ENCODE measurements at places on chromosomes 6 and 20.

- DNase-seq = no peak
Measured at GRCh38 chr6:156658966-156659821, 118.0 kb upstream of the ARID1B start.

GRCh38 chr20:4949833-4950178 is 51.5 kb downstream of the SLC23A2 start:
- no peak for DNase-seq

DNA sequence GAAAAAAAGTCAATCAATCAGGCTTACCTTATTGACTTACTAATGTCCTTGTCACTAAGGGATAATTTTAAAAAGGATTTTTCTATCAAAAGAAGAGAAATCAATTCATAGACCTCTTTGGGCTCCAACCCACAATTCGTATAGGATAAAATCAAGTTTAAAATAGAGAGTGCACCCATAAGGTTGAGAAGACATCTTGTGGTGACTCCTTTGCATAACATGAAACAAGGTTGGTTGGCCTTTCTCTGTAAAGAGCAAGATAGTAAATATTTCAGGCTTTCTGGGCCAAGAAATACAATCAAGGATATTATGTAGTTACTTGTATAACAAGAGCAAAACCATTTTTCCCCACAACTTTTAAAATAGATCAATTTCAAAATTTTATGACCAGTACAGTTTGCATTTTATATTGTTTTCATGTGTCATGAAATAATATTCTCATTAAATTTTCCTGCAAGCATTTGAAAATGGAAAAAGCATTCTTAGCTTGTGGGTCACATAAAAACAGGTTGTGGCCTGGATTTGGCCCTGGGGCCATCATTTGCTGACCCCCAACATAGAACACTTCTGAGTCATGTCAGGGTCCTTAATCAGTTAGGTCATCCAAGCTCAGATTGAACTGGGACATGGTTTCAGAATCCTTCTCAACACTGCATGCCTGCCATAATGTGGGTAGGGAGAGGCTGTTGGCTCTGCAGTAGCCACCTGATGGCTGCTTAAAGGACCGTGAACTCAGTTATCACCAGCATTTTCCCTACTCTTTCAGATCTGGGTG is 76.7 kb downstream of the MYB start:
- DNase-seq = no peak

- DNase-seq = no peak
Measured at GRCh38 chr6:46756469-46757213, 9.9 kb downstream of the ANKRD66 start.

DNA sequence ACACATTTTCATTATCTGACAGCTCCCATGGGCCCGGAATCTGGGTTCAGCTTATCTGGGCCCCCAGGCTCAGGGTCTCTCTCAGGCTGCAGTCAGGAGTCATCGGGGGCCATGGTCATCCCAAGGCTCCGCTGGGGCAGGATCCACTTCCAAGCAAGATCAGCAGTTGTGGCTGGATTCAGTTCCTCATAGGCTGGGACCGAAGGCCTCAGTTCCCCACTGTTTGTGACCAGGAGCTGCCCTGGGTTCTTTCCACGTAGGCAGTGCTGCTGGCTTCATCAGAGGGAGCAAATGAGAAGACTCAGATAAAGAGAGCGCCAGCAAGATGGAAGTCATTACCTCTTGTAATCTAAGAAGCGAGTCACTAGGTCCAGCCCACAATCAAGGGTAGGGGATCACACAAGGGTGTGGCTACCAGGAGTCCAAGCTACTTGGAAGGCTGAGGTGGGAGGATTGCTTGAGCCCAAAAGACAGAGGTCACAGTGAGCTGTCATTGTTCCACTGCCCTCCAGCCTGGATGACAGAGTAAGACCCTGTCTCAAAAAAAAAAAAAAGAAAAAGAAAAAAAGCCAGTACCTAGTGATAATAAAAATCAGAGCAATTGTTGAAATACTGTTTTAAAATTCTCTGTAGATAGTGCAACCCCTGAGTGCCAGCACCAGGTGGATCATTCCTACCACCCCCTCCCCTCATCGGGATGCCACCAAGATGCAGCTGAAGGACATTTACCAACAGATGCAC is 162.7 kb downstream of the NFATC2 start:
- no peak for DNase-seq

DNA sequence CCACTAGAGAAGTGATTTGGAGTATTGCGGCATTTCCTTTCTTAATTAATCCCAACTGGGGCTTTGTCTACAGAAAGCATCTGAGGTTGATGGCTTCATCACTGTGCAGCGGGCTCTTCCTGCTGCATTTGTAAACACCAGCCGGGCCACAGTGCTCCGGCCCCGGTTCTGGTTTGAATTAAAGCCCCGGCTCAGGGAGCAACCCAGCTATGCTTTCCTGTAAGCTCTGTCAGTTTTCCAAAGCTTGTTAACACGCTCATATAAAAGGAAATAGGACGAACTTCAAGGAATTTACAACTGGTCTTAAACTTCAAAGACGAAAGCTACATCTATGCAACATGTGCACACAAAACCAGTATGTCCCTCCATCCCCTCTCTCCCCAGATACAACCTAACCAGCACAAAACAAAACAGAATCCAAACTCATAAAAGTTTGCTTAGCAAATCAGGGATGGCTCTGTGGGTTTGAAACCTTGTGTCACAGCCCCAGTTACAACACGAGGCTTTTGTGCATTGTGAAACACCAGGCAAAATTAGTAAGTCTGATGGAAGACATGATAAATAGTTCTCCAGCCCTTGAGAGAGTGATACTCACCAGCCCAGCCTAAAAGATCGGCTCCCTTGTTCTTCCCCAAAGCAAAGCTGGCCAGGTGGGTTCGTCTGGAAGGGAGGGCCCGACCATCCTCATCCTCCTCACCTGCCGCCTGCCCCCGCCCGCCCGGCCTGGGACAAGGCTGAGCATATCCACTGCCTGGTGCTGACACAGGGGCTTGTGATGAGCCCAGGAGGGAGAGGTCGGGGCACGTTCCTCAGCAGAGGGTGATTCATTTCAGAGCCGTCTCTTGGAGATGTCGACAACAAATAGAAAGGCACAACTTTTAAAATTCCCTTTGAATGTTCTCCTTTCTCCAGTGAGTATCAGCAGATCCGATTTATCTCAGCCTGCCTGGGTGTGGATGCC is 197.9 kb downstream of the TFAP2C start:
- no peak for DNase-seq

GRCh38 chr20:14717134-14717999 is 380.0 kb upstream of the FLRT3 start:
- no peak for DNase-seq

DNA sequence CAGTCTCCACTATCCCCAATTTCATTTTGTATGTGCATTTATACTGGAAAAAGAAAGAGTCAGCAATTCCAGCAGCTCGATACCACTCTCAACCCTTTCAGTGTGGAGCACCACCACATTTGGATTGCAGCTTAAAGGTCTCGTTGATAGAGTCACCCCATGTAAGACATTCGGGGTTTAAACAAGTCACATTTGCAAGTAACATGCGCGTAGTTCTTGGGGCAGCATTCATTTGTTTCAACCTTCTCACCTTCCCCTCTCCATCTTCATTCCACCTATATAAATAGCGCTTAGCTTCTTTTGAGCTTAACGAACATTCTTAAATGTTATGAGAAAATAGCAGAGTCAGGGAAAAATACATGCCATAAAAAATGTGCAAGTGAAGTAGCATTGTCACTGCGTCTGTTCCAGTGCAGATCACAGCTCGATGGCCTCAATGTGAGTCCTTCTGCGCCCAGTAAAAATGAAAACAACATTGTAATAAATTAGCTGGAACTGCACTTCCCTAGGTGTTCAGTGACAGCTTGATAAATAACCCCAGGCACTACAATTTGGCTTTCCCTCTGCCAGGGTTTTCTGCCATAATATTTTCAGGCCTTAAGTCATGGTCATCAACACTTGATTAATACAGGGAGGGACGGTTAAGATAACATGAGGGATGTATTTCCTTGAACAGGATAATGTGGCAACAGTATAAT is 737.8 kb upstream of the NRSN1 start:
- DNase-seq = no peak

DNA sequence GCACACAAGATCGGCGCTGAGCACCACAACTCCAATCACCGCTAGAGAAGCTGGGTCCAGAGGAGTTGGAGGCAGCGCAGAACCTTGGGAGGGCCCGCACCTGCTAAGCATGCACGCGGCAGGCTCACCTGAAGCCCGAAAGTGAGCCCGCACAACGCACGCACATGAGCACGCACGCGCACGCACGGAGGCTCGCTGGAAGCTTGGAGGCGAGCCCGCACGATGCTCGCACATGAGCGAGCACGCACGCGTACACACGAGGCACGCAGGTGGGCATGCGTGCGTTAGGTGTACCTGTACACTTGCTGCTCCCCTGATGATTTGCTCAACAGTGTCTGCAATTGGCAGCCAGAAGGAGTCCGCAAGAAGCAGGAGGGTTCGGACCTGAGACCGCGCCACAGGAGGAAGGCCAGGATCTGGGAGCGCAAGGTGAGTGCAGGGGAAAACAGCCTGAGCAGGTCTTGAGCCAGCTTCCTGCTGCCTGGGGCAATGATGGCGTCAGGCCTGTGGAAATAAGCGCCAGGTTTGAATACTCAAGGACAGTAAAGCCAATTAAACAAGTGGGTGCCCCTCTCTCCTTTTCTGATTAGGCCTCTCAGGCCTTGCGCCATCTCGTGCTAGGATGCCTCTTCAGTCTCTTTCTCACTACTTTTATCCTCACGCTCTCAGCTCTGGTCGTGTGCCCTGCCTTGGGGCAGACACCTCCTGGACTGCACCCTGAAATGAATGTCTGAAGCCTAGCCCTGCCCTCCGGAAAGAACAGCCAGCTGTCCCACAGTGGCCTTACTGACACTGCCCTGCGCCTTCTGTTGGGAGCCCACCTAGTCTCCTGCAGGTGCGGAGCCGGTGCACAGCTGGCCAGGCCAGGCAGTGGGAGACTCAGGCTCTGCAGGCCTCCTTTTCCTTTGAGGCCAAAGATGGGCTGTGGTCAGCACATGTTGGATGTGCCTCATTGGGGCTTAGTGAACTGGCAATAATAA is 340.4 kb downstream of the CDC5L start:
- DNase-seq = no peak

DNA sequence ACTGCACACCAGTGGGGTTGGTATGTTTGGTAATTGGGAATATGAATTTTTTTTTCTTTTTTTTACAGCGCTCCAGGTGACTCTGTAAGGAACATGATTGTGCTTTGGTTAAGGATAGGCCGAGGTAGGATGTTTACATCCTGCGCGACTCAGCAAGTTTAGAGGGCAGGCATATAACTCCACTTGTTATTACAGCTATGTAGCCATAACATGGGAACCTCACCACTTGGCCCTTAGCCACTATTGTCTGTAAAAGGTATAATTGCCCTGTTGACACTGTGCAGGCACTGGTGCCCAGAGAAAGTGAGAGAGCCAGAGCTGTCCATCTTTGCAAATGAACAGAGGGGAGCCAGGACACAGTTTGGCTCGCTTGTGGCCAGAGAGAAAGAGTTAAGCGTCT is 172.9 kb downstream of the MCHR2 start:
- DNase-seq = no peak

DNA sequence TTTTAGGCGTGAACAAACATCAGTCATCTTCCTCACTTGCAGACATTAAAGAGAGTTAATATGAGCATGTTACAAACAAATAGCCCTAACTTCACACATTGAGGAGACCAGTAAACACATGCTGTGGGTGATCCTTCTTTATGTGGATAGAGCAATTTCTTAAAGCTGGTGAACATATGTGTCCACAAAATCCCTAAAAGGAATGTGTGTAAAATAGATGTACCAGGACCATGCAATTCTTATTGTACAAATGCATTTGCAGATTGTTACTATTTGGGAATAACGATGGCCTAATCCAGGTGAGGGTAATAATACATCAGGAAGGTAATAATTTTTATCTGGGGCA is 228.9 kb downstream of the ALDH8A1 start:
- DNase-seq = no peak

GRCh38 chr20:50680105-50680960 is 11.0 kb downstream of the RIPOR3 start:
- DNase-seq = no peak

DNA sequence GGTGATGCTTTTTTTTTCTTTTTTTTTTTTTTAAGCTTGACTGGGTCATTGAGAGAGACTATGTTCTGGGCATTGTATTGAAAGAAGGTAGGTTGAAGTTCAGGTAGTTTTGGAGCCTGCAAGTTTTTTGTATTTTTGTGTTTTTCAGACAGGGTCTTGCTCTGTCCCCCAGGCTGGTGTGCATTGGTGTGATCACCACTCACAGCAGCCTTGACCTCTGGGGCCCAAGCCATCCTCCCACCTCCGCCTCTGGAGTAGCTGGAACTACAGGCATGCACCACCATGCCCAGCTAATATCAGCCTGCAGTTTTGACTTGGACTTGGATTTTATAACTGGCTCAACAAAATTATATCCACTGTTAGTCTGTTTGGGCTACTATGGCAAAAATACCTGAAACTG is 31.7 kb upstream of the TFAP2A start:
- DNase-seq = no peak

- DNase-seq = no peak
Measured at GRCh38 chr6:145489583-145489982, 245.7 kb downstream of the EPM2A start.

DNA sequence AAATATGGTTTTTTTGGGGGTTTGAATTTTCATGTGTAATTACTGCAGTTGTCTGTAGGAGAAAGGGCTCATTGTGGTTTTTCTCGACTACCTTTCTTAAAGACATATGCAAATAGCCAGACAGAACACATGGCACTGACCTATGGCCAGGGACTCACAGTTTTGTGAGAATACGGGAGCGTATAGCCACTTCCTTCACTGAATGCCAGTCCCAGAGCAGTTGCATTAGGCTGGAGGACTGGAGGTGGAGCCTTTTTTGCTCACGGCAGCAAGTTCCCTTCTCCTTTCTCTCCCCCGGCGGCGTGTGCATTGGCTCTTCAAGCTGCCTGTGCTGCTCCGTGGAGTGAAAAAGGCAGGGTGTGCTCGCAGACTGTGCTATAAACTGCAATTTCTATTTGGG is 114.9 kb downstream of the AKAP7 start:
- no peak for DNase-seq

- DNase-seq = no peak
Measured at GRCh38 chr6:126147291-126147815, 161.0 kb downstream of the TRMT11 start.

DNA sequence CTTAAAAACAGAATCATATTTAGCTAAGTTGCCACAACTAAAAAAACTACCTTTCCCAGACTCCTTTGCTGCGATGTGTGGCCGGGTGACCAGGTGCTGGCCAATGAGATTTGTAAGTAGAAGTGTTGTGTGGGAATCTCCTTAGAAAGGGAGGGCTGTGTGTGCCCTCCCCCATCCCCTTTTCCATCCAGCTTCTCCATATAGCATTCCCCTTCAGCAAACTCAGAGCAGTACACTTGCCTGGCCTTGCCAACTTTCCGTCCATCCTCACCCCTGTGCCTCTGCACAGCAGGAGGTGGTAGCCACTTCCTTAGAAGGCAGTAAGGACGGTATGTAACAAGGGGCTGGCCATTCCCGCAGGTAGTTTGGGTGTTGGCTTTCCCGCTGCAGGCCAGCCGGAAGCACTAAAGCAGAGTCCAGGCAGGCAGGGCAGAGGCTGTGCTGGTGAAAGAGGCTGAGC is 22.3 kb upstream of the KCNK16 start:
- DNase-seq = no peak

DNA sequence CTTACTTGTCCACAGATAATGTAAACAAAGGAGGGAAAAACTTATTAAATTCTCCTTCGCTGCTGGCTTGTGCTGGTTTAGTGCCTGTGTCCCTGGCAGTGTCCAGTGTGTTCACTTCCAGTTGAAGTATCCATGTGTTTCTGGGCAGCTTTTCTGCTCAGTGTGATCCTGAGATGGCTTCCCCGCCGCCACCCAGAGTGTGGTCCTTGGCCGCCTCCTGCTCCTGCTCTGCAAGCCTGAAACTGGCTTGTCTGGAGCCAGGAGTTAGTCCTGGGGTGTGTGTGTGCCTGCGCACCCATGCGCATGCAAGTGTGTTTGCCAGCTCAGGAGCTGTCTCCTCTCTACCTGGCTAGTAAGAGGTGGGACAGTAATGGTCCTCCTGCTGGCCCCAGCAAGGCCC is 7.2 kb downstream of the BTBD3 start:
- DNase-seq = no peak
